IMR-90 (cell line): ENCODE measurements at places on chromosomes 4 and X. TPM values are rescaled to one million over a fixed set of nuclear protein-coding genes. Genes with fewer than 3 reads are reported as not detected.

- no peak overlapping the region for H3K4me3 ChIP-seq
- H3K36me3 ChIP-seq = no peaks in the 10 kb centered on the region
- H3K4me1 ChIP-seq = peaks cover 14% of the 10 kb centered on the region
These were observed 177.7 kb upstream of the PPARGC1A start for GRCh38 chr4:24067367-24068193.

AMOT gene
- total RNA-seq = 5.3 and 9.1 TPM in 2 replicates

DNA sequence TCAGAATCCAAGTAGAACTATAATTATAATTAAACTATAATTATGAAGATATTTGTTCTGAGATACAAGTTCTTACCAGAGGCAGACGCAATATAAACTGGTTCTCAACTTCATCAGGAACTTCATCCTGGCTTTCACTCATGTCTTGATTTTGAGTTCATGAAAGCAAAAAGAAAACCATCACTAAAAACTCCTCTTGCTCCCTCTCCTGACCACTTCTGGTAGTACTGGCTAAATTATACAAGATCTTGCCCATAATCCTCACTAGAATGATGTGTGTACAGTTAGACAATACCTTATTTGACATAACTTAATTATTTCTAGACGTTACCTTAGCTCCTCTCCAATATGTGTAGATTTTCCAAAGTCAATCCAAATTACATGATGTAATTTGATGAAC lies 3.7 kb downstream of the TAF7L start:
- DNase-seq = peak; percentile 52
- no peaks in the 10 kb centered on the region for H3K4me1 ChIP-seq
- H3K27me3 ChIP-seq = no peaks in the 10 kb centered on the region

DNA sequence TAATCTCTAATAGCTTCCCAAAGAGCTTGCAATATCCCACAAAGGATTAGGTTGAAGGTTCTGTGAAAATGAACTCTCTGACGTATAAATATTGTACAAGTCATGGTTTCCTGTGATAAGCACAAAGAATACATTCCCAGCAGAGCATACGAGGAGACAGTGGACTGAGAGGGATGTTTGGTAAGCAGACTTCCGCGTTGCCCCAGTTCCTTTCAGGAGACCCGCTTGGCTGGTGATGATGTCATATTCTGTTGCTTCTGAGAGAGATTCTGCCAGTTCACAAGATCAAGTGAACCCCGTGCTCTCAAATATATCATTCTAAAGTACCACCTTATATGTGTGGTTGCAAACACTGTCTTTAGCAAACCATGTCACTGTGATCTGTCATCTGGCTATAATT lies 323.9 kb upstream of the CASK start:
- H3K36me3 ChIP-seq = no peaks in the 10 kb centered on the region
- H3K4me3 ChIP-seq = no peak overlapping the region
- no peak overlapping the region for H3K27ac ChIP-seq
- DNase-seq = peak; percentile 8
- no peaks in the 10 kb centered on the region for H3K4me1 ChIP-seq

HERC5 gene
- under 0.01 TPM in 2 replicates for total RNA-seq

- no peaks in the 10 kb centered on the region for H3K4me1 ChIP-seq
- H3K4me3 ChIP-seq = no peak overlapping the region
- DNase-seq = no peak
- H3K27me3 ChIP-seq = no peaks in the 10 kb centered on the region
- no peaks in the 10 kb centered on the region for H3K36me3 ChIP-seq
- no peak overlapping the region for H3K27ac ChIP-seq
These were observed 586.1 kb downstream of the CENPC start for GRCh38 chr4:66959207-66959606.

DNA sequence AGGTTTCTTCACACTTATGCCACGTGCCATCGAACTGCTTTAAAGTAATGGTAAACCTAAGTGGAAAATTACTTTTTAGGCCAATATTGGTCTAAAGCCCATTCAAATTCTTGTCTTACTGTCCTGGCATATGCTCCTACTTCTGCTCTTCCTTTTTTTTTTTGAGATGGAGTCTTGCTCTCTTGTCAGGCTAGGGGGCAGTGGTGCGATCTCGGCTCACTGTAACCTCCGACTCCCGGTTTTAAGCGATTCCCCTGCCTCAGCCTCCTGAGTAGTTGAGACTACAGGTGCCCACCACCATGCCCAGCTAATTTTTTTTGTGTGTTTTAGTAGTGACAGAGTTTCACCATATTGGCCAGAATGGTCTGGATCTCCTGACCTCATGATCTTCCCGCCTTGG lies 129.0 kb upstream of the TECRL start:
- H3K27me3 ChIP-seq = no peaks in the 10 kb centered on the region
- no peak overlapping the region for H3K4me3 ChIP-seq
- DNase-seq = no peak
- H3K4me1 ChIP-seq = no peaks in the 10 kb centered on the region
- no peaks in the 10 kb centered on the region for H3K36me3 ChIP-seq
- no peak overlapping the region for H3K27ac ChIP-seq

DNA sequence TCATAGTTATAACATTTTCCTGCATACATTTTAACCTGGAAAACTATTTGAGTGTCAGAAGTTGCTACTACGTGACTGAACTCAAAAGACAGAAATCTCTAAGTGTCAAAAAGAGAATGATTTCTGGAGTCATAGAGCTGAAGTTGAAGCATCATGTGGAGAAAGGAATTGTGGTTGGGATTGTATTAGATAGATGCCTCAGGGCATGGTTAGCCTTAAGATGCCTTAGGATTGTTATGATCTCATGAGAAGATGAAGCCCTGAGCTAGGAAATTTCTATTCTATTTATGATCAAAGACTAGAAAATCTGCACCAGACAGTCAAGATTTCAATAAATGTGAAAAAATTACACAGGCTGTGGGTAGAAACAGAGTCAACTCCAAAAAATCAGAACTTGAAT lies 20.2 kb downstream of the EPGN start:
- H3K27me3 ChIP-seq = peaks cover 2% of the 10 kb centered on the region
- no peak overlapping the region for H3K4me3 ChIP-seq
- no peak overlapping the region for H3K27ac ChIP-seq

- H3K4me1 ChIP-seq = no peaks in the 10 kb centered on the region
- no peak for DNase-seq
- peaks cover 18% of the 10 kb centered on the region for H3K27me3 ChIP-seq
- H3K36me3 ChIP-seq = no peaks in the 10 kb centered on the region
- H3K4me3 ChIP-seq = no peak overlapping the region
These were observed 172.5 kb upstream of the GATB start for GRCh38 chr4:151933122-151933827.

PDCL2 gene
- total RNA-seq = not detected in 2 replicates

CT45A1 gene
- total RNA-seq = not detected in 2 replicates

GRCh38 chr4:41437111-41437536 lies 100.8 kb upstream of the LIMCH1 start:
- H3K27me3 ChIP-seq = no peaks in the 10 kb centered on the region
- no peaks in the 10 kb centered on the region for H3K36me3 ChIP-seq
- H3K4me1 ChIP-seq = no peaks in the 10 kb centered on the region

NXF2B gene
- not detected in 2 replicates for total RNA-seq

AKAP4 gene
- total RNA-seq = not detected in 2 replicates

DNA sequence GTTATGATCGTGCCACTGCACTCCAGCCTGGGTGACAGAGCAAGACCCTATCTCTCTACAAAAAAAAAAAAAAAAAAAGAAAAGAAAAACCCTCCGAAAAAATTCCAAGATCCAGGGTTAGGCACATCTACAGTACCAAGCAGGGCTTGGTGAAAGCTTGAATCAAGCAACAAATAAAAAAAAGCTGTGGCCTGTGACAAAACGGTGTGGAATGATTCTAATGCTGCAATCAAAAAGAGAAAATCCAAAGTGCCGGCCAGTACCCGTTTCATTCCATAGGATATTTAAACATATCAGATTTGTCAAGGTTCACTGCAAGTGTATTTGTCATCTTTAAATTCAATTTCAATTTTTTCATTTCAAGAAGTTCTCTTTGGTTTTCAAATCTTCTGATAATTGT lies 20.5 kb downstream of the RWDD4 start:
- peaks cover 5% of the 10 kb centered on the region; the same call in 1 of the 2 replicates for H3K36me3 ChIP-seq
- H3K27ac ChIP-seq = peak overlapping the region; percentile 84
- peaks cover 19% of the 10 kb centered on the region for H3K4me1 ChIP-seq
- no peak overlapping the region for H3K4me3 ChIP-seq
- H3K27me3 ChIP-seq = no peaks in the 10 kb centered on the region

NXF2 gene
- not detected in 2 replicates for total RNA-seq

- no peak overlapping the region for H3K27ac ChIP-seq
- DNase-seq = peak; percentile 54
- peaks cover 2% of the 10 kb centered on the region; the same call in 1 of the 2 replicates for H3K4me1 ChIP-seq
These were observed 170.6 kb downstream of the ZNF330 start for GRCh38 chr4:141391293-141391692.

DNA sequence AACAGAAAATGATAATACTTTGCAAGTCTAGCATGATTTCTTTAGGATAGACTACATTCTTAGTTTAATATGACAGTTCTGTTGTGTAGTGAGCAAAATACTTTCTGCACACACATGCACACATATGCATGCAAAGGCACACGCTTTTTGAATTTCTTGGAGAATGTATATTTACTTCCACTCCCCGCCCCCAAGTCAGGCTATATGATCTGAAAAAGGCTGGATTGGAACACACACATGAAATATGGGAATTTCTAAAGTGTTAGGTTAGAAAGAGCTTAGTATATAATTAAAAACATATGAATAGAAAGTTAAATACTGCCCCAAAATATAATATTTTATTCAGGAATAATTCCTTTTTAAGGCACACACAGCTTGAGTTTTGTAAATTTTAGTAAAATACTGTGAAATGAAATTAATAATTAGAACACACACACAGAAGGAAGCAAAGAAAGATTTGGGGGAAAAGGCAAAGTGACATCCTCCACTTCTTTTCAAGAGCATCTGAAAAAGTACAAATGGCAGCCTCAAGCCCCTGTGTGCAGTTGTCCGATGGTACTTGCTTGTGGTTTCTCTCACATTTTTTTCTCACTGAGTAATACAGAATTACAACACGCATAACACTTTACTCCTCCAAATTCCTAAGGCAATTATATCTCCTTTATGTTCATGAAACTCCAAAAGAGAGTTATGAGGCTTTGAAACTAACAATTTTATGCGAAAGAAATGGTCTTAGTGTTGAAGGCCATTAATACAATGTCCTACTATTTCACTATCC lies 228.9 kb upstream of the ETNPPL start:
- no peak overlapping the region for H3K27ac ChIP-seq
- H3K27me3 ChIP-seq = no peaks in the 10 kb centered on the region
- H3K4me3 ChIP-seq = no peak overlapping the region
- DNase-seq = peak; percentile 79
- H3K36me3 ChIP-seq = no peaks in the 10 kb centered on the region
- no peaks in the 10 kb centered on the region; the same call in 1 of the 2 replicates for H3K4me1 ChIP-seq

DNA sequence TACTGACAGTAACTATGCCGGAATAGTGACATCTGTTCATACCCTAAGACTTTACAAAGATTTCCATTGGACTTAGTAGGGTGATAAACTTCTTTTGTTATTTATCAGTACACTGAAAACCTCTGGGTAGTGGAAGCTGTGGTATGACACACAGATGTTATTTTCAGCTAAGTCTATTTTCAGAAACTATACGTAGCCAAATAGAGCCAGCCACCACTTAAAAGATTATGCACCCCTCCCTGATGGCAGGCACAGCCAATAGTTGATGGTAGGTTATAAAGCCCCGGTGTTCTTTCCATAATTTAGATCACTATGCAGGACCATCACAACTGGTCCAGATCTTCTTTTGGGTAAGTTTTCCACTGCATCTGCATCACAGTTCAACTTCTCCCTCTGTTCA lies 1603.2 kb upstream of the PABPC4L start:
- no peaks in the 10 kb centered on the region for H3K27me3 ChIP-seq
- no peak for DNase-seq
- no peak overlapping the region for H3K4me3 ChIP-seq

DNA sequence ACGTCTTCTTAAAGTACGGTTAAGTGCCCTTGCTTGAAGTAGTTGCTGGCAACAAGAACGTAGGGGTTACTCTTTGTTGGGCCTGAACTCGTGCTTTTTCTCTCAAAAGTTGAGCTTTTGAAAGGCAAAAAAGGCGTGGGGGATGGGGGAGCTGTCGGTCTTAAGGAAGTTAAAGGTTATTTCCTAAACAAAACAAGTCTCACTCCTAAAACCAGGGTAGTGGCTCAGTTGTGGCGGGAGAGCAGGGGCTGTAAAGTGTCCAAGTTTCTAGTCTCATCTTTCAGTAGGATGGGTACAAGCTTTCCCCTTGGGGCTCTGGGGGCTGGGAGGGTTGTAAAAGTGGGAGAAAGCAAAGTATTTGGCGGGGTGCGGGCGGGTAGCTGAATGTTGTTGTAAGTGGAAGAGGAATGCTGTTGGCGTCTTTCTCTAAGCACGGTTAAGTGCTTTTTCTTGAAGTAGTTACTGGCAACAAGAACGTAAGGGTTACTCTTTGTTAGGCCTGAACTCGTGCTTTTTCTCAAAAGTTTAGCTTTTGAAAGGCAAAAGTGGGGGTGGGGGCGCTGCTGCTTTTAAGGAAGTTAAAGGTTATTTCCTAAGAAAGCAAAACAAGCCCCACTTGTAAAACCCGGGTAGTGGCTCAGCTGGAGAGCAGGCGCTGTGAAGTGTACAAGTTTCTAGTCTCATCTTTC lies 904 bp upstream of the WDR1 start:
- peaks cover 34% of the 10 kb centered on the region for H3K36me3 ChIP-seq
- H3K27me3 ChIP-seq = no peaks in the 10 kb centered on the region
- no peak for DNase-seq

NMU gene
- not detected in 2 replicates for total RNA-seq

DNA sequence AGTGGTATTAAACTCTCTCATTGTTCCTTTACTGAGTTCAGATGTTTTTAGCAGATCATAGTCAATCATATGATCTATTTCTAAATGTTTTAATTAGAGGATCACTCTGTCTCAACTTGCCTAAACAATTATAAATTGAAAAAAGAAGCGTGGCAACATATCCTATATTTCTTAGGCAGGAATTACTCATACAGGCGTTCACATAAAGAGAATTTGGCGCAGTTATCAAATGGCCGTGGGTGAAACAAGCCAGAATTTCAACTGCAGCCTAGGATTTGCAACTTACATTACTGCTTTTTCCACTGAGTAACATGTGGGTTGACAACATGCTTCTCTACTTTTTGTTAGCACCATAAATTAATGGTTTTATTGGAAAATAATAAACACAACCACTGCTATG lies 141.3 kb downstream of the CPE start:
- H3K27me3 ChIP-seq = no peaks in the 10 kb centered on the region
- H3K27ac ChIP-seq = no peak overlapping the region
- no peak for DNase-seq
- no peaks in the 10 kb centered on the region for H3K4me1 ChIP-seq
- H3K36me3 ChIP-seq = no peaks in the 10 kb centered on the region
- no peak overlapping the region for H3K4me3 ChIP-seq

DNA sequence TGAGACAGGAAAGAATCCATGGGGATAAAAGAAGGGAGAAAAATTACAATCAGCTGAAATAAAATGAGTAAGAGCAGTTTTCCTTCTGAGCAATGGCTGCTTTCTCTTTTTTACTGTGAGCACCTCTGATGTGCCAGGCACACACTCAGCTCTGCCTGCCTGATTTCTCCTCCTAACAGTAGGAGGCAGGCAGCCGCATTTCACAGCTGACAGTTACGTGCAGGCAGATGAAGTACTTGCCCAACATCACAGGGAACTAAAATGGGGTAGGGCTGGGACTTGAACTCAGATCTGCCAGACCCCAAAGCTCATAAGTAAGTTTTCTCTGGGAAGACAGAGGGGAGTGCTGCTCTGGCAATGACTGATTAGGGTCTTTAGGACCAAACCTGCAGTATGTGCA lies 54.6 kb downstream of the C4orf50 start:
- no peak overlapping the region for H3K27ac ChIP-seq
- no peaks in the 10 kb centered on the region for H3K36me3 ChIP-seq
- peaks cover 9% of the 10 kb centered on the region for H3K27me3 ChIP-seq
- no peaks in the 10 kb centered on the region for H3K4me1 ChIP-seq
- no peak overlapping the region for H3K4me3 ChIP-seq

- H3K27me3 ChIP-seq = no peaks in the 10 kb centered on the region
- no peak overlapping the region for H3K4me3 ChIP-seq
- DNase-seq = no peak
- no peaks in the 10 kb centered on the region for H3K36me3 ChIP-seq
These were observed 138.5 kb upstream of the TBL1X start for GRCh38 chrX:9326369-9326768.
